ENCODE measurements at places on chromosomes 2 and 18.

- no peak for DNase-seq
Measured at GRCh38 chr2:225691711-225692110, 292.2 kb downstream of the NYAP2 start.

- no peak for DNase-seq
Measured at GRCh38 chr2:76288146-76288545, 577.4 kb upstream of the GCFC2 start.

- no peak for DNase-seq
Measured at GRCh38 chr2:102000813-102001766, 9.3 kb downstream of the IL1R2 start.

DNA sequence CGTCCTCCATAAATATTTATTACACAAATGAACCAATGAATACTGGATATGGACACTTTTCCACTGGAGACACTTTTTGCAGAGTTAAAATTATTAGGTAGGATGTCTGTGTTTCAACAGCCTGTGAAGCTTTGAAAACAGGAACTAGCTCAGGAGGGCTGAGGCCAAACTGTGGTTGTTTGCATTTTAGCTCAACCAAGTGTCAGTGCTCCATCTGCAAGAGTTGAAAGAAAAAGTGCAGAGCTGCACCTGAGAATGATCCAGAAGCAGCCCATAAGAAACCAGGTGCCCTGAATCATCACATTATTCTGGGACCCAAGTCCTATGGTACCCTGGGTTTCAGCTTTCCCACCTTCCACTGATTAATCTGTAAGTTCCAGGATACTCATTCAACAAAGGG lies 180.4 kb downstream of the TRIB2 start:
- DNase-seq = no peak

DNA sequence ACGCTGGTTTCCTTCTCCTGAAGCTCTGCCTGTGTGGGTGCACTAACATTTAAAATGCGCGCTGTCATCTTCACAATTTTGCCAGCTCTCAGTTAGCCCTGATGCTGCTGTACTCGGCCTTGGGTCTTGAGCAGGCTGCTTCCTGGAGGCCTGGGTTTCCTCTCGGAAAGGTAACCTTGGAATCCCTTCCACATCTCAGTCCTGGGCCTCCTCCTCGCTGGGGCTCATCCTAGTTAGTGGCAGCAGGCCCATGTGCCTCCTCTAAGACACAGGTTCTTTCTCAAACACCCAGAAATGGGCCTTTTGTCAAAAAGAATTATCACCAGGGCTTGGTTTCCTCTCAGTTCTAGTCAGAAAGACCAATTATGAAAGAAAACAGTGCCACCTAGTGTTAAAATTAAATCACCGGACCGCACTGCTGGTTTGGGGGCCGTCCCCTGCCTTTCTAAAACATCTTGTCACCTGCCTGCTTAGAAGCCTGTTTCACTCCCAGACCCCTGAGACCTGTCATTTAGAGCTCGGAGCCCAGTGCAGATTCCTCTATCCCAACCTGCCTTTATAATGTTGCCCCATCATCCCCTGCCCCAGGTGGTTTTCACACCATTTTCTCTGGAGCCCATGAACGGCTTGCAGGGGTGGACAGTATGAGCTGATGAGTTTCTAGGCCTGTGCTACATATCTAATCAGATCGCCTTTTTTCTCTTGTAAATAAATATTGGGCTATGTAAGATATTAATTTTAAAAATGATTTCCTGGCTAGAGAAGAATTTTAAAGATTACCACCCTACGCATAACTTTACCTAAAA lies 42.4 kb downstream of the HK2 start:
- peak; percentile 1 for DNase-seq

- peak; percentile 56 for DNase-seq
Measured at GRCh38 chr2:231672617-231673347, 35.5 kb upstream of the PTMA start.

DNA sequence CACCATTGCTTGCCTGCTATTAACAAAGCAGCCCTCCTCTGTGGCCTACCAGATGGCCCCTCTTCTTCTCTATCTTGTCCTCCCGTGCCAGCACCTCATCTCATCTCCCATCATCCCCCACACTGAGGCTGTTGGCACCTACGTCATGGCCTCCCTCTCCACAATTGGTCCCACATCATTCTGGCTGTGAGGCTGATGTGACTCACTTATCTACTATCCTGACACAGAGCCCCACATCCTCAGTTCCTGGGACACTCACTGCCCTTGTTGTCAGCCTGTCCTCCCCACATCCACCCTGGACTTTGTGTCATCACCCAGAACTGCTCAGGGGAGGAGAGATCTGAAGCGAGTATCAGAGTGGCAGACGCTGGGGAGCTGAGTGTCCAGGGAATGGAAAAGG lies 102.9 kb downstream of the MRO start:
- DNase-seq = no peak

- no peak for DNase-seq
Measured at GRCh38 chr2:13686262-13686661, 946.3 kb upstream of the LRATD1 start.

DNA sequence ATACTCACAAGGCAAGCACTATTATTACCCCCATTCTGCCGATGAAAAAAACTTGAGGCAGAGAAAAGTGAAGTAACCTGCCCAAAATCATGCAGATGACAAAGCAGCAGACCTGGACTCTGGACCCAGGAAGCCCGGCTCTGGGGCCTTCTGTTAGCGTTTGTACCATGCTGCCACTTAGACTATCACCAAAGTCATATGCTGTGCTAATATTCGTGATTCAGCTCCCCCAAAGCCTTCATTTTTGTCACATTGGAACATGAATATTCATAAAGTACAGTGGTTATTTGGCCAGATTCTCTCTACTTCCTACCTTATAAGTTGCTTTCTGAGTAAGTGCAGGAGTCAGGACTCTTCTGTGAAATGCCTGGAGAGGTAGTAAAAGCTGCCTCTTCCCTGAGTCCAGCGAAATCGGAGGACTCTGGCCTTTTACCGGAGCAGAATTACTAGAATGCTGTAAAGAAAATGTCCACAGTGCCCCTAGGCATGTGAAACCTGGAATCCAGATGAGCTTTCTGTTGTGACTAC lies 86.7 kb downstream of the FTCDNL1 start:
- DNase-seq = no peak

DNA sequence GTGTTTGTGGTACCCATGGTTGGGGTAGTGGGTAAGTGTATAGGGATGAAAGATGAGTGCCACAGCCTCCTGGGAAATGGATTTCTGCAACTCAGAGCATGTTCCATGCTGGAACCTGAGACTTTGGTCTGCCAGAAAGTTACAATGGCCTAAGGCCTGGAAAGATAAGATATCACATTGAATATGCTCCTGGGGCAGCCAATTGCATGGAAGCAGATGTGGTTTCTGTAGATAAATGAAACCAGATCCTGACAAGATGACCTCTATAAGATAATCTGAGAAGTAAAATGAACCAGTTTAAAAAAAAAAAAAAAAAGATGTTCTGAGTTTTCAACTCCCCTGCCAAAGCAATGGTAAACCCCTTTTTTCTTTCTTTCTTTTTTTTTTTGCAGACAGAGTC lies 91.4 kb upstream of the NCK2 start:
- no peak for DNase-seq

DNA sequence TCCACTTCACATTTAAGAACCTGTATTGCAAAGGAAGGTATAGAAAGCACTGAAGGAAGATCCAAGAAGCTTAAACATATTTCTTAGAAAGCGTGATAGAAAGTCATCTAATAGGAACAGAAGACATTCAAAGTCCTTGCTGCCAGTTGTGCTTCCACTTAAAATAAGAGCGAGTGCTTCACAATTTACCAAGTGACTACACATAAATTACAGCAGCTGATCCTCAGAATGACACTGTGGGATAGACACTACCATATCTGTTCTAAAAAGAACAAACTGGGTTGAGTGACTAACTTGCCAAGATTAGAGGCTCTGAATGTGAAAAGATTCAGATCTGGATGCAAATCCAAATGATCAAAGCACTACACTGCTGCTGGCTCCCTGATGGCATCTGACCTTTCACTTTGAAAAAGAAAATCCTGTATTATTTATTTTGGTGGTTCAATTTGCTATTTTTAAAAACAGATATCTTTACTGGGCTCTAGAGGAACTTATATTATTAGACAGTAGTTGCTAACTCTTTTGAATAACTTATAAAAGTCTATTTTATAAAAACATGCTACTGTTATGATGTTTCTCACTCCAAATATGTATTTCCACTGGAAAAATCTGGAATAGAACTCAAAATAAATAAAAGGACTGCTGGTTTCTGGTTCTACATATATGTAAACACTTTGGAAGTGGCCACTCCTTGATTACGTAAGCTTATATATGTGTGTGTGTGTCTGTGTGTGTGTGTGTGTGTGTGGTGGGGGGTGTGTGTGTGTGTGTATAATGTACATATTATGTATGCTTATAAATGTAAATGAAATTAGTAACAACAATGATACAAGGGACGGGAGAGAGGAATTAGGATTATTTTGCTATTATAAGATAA lies 57.4 kb downstream of the KIDINS220 start:
- DNase-seq = no peak

- no peak for DNase-seq
Measured at GRCh38 chr2:24104906-24105305, 18.2 kb downstream of the PFN4 start.

GRCh38 chr2:12262681-12263436 lies 453.9 kb upstream of the TRIB2 start:
- DNase-seq = peak; percentile 46

GRCh38 chr2:175168564-175168945 lies 552 bp upstream of the ATF2 start:
- DNase-seq = no peak

- no peak for DNase-seq
Measured at GRCh38 chr2:168767258-168767657, 35.2 kb upstream of the NOSTRIN start.

DNA sequence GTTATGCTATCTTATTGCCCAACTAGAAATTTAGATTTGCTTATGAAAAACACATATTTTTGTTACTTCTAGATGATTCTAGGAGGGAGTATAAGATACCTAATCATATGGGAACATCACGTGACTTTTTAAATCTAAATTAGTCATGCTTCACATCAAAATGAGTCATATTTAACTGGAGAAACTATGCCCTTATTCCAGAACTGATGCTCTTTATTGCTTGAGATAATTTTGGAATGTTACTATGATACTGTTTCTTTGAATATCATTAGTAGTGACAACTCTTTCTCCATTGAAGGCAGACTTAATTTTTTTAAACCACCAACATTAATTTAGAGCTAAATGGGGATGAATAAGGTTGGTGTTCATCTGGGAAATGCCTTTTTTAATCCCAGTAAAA lies 19.9 kb upstream of the ELAC1 start:
- no peak for DNase-seq

DNA sequence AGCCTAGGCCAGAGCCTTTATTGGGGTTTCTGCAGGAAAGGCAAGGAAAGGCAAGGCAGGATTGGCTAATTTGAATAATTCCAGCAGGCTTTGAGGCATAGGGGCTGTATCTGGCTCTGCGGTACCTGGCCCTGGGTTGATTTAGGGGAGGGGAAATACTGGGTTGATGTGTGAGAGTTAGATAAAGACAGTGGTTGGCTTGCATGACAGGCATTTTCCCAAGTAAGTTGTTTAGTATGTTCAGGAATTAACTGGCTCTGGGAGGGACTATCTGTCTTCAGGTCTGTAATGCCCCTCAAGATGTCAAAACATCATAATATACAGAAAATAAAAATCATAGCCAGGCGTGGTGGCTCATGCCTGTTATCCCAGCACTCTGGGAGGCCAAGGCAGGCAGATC lies 98.7 kb downstream of the UBR3 start:
- DNase-seq = no peak

GRCh38 chr2:191114403-191114886 lies 36.3 kb downstream of the STAT4 start:
- DNase-seq = no peak

GRCh38 chr2:151638191-151638933 lies 95.9 kb downstream of the NEB start:
- DNase-seq = no peak

- DNase-seq = no peak
Measured at GRCh38 chr2:231710799-231711676, 2.7 kb downstream of the PTMA start.

DNA sequence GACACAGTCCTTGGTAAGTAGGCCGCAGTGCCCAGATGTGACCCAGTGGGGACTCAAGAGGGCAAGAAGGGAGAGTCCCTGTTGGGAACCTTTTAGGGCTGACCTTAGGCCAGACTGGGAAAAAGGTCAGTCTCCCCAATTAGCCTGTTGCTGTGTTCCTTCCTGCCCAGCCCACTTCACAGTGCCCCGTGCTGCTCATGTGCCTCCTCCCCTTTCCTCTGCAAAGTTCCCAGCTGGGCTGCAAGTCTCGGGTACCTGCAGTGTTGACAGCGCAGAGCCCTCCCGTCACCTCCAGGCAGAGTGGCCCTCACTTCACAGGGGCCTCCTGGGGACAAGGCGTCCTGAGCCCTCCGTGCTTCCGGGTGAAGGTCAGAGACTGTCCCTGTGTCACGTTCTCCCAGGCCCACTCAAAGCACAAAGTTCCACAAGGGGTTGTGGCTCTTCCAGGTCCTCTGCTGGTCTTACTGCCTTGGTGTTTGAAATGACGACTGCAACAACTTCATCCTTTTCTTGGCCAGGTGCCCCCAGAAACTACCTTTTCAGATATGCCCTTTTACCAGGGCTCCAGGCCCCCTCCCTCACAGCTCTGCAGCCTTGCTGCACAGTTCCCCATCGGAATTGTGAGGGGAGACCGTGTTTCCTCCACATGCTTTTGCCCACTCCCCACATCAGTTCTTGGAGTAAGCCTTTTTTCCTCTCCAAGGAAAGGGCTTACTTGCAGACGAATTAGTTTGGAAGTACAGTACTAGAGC lies 225.8 kb downstream of the ALPK2 start:
- DNase-seq = no peak

GRCh38 chr2:18346344-18346743 lies 214.1 kb downstream of the RDH14 start:
- DNase-seq = no peak

DNA sequence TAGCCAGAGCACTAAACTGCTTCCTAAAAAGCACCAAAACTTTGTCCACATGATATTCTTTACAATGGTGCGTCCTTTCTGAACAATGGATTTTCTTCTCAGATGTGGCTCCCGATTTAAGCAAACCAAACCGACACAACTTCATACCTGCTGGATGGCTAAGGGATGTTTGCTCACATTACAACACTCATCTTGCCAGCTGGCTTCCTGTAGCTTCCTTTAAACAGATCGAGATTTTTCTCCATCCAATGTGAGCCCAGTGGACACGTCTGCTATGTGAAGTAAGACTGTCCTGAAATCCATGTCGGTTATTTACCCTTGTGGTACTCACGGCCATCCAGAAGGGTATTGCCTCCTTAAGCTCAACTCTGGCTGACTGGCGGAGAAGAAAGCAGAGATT lies 126.5 kb downstream of the MAPK4 start:
- no peak for DNase-seq

GRCh38 chr2:44941551-44942234 lies at the start of gene SIX3:
TSS of gene SIX3 (plus strand) at chr2:44941702. CDS start at chr2:44942105, 403 bp downstream.
- DNase-seq = peak; percentile 63

- no peak for DNase-seq
Measured at GRCh38 chr18:48777744-48778116, 173.0 kb downstream of the SMAD7 start.

GRCh38 chr2:99507937-99508818 lies 18.4 kb upstream of the REV1 start:
- DNase-seq = peak; percentile 56
